ENCODE measurements at places on chromosomes 1 and 21.

GRCh38 chr1:70048336-70049094, 156.9 kb downstream of the LRRC40 start:
- no peak for DNase-seq

- no peak for DNase-seq
Measured at GRCh38 chr21:16312321-16312720, 582.5 kb downstream of the USP25 start.

- DNase-seq: no peak
Measured at GRCh38 chr1:13587256-13588030, 3.8 kb downstream of the PDPN start.

DNA sequence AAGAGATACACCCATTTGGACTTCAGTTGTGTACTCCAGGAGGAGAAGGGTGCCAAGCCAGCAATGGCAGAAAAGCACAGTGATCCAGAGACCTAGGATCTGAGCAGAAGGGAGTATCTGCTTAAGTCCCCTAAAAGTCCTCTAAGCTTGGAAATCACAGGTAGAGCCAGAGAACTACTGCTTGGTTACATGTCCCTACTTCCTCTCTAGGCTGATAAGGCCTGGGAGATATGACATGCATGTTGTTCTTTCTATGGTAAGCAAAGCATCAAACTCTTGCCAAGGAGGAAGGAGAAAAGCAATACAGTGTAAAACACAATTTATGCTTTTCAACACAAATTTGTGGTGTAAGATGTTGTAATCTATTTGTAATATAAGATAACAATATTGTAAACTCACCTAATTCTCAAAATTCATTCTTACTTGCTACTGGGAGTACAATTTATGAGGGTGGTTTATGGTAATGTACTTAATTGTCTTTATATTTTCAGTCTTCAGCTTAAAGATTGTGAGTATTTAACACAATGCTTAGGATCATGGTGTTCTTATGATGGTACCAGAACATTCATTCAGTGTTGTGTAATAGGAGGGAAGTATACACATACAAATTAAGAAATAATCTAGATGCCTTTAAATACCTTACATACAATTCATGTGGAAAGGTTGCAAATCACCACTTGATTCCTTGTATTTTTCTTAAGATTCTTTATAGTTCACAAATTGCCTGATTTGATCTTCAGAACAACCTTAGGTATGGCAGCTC, 49.1 kb upstream of the GNG12 start:
- no peak for DNase-seq

DNA sequence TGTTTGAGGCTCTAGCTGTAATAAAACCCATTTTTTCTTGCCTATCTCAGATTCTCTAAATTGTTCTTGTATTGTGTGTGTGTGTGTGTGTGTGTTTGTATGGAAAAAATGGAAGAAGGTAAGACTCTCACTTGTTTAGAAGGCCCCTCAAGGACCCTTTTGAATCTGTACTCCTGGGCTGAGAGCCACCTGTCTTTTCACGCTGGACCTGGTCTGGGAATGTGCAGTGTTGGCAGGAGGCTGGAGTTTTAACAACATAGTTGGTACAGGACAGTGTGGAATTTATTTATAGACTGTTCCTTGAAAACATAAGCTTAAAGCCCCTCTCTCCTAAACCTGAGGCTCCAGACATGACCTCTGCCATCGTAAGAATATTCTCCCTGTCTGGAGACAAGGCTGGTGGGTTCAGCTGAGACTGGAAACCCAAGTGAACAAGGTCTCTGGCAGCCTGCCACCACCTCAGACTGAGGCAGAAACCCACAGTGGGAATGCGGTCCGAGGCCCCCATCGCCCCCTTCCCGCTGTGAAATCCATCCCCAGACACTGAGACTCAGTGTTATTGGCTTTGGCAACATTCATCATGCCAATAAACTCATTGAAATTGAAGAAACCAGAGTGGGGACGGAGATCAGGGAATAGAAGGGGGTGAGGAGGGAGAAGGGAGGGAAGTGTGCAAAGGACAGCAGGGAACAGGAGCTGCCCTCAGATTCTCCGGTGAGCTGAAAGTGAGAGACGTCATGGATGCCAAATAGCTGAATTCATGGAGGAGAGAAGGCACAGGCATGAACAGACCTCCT, 24.6 kb upstream of the PLXNA2 start:
- DNase-seq: no peak

DNA sequence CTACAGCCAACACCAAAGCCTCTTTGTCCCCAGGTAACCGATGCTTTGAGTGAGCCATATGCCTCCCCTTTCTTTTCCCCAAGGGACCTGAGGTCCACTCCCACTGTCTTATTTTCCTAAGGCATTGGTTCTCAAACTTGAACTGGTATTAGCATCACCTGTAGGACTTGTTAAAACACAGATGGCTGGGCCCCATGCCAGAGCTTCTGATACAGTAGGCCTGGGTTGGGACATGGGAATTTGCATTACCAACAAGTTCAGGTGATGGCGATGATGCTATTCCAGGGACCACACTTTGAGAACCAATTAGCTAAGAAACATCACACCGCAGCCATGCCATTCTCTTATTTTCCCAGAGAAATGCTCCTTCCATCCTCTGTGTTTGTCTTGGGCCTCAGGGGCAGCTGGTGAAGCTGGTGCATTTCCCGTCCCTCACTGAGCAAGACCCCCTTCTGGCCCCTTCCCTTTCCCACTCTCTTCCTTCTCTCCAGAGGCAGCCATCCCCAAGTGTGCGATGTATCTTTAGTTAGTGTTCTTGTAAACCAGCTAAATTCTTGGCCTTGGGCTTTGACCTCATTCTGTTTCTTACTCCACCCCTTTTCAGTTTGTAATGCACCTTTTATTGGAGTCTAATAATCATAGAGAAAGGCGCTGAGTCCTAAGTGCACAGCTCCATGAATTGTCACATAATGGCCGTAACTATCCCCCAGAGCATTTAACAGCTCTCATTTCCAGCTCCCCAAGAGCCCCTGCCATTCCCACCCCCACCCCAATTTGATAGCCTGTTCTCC, 14.2 kb upstream of the TTC22 start:
- no peak for DNase-seq

DNA sequence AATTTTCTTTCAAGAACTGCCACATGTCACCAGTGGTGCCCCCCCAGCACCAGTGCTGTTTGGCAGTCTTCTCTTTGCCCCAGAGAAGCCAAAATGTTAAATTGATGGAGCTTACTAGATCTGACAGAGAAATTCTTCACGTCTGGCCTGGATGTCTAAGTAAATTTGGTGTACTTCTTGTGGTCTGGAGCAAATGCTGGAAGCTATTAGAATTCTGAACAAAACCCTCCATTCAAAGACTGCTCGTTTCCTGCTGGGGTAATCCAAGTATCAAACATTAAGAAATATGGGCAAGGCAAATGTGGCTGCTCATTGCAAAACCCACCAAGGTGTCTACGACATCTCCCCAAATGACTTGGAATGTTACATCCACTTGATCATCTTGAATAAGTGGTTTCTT, 92.3 kb downstream of the ROR1 start:
- no peak for DNase-seq

GRCh38 chr1:32063261-32063681, 9.5 kb upstream of the TMEM39B start:
- no peak for DNase-seq

DNA sequence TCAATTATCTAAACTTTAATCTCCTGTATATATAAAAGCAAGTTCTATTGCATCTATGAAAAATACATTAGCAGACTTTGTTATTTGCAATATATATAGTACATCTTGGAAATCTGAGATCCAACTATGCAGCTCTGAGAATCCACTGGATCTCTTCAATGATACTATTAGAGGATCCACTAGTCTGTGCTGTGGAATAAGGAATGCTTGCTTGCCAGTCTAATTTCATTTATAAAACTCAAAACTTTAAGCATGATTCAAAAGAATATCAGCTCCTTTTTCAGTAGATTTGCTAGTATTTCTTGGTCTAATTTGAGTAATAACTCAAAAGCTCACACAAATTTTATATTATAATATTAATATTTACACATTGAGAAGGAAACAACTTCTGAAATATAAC, 115.1 kb downstream of the SPATA6 start:
- no peak for DNase-seq

DNA sequence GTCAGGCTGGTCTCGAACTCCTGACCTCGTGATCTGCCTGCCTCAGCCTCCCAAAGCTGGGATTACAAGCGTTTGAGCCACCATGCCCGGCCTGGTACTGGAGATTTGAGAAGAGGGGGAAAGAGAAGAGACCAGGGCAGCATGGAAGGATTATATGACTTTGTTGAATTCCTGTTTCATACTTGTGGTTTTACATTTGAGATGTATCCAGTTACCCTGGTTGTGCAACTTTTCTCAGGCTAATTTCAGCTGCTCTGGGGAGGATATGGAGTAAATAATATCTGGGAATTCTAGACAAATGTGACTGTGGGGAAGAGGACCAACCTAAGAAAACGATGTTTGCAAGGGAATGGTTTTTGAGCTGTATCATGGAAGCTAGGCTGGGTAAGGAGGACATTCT, 89.5 kb upstream of the GREM2 start:
- DNase-seq: no peak

- DNase-seq: no peak
Measured at GRCh38 chr1:40092706-40093639, 4.1 kb downstream of the PPT1 start.

- no peak for DNase-seq
Measured at GRCh38 chr1:202815120-202815519, 4.4 kb downstream of the PCAT6 start.

DNA sequence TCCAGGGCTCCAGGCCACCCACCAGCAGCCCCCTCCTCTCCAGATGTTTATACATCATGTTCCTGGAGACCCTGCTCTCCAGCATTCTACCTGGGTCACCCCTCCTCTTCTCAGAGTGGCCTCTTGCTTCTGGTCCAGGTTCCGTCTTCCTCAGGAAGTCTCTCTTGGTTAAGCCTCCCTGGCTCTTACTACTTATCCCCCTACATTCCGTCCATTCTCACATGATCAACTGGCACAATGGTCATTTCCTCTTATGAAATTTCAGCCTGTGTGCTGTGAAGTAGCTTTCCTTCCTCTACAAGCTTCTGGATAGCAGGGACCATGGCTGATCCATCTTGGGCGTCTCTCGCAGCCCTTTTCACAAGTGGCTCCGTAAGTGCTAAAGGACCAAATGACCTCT, 33.9 kb upstream of the ATP2B4 start:
- DNase-seq: no peak

- DNase-seq: no peak
Measured at GRCh38 chr1:25771221-25772114, 28.5 kb upstream of the SELENON start.

- DNase-seq: no peak
Measured at GRCh38 chr21:38236232-38236631, 20.6 kb upstream of the KCNJ15 start.

- DNase-seq: no peak
Measured at GRCh38 chr1:29473161-29473855, 237.0 kb downstream of the PTPRU start.

- no peak for DNase-seq
Measured at GRCh38 chr21:44594406-44594916, 2.2 kb upstream of the KRTAP10-6 start.

DNA sequence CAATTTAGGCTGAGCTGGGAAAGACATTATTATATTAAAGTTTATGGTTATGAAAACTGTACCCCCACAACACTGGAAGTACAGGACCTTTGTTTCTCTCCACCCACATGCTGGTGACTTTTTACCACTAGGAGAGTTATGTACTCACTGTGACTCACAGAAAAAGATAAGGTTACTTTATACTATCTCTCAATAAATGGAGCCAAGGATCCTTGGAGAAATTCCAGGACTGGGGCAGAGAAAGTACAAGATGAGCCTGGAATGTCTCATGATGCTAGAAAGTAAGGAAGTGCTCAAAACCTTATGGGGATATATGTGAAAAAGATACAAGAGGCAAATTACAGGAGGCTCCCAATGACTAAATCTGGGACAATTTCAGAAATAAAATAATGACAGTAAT, 63.9 kb upstream of the C1orf105 start:
- DNase-seq: no peak

- no peak for DNase-seq
Measured at GRCh38 chr1:87334351-87335174, 5.9 kb downstream of the LMO4 start.

DNA sequence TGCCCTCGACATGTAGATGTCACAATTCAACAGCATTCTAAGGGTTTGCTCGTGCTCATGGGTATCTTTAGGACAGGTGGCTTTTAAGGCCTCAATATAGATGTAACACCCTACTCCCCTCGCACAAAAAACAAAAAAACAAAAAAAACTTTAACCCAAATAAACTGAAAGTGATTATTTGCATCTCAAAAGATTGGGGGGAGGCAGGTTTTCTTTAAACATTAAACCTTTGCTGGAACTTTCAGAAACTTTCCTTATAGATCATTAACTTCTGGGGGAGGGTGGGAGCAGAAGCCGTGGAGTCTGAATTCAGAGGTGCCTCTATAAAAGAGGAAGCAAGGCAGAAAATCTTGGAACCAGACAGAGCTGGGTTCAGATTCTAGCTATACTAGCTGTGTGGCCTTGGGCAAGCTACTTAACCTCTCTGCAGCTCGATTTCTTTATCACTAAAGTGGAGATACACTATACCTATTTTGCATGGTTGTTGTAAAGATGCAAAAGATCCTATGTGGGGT, 3.2 kb upstream of the KIAA1614 start:
- no peak for DNase-seq

DNA sequence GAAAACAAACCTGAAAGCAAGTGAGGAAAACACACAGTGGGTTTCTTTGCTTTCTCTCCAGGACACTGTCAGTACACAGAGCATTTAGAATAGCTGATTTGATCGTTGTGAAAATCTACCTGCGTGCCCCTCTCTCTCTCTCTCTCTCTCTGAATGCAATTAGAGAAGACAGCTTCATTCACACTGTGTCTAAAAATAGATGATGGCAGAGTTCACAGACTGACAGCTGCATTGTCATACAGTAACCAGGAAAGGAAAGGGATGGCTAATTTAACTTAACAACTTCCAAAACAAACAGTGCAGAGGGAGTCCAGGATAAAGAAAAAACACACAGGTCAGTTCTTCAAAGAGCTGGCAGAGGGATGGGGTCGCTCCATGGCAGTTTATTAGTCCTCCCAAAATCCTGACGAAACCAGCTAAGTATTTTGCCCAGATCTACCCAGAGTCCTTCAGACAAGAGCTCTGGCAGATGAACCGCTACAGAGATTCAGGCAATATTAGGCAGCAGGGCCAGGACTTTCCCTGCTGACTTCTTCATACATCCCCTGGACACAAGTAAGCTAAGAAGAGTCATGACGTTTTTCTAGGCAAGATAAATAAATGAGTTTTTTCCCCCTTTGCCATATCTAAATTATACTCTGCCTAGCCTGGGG, 58.9 kb downstream of the WLS start:
- DNase-seq: no peak

All from GM12892 (cell line).